Ovary (tissue), 10 donors: ENCODE measurements at places on chromosomes 7 and 10. TPM values are rescaled to one million over a fixed set of nuclear protein-coding genes. Genes with fewer than 3 reads are reported as not detected.

GRCh38 chr7:140577651-140578050 lies 63.0 kb downstream of the DENND2A start:
- no peak overlapping the region for H3K27ac ChIP-seq
- no peak for DNase-seq
- H3K4me1 ChIP-seq, result no peaks in the 10 kb centered on the region
- H3K36me3 ChIP-seq, result no peaks in the 10 kb centered on the region
- H3K4me3 ChIP-seq, result no peak overlapping the region
- no peaks in the 10 kb centered on the region for H3K27me3 ChIP-seq

DNA sequence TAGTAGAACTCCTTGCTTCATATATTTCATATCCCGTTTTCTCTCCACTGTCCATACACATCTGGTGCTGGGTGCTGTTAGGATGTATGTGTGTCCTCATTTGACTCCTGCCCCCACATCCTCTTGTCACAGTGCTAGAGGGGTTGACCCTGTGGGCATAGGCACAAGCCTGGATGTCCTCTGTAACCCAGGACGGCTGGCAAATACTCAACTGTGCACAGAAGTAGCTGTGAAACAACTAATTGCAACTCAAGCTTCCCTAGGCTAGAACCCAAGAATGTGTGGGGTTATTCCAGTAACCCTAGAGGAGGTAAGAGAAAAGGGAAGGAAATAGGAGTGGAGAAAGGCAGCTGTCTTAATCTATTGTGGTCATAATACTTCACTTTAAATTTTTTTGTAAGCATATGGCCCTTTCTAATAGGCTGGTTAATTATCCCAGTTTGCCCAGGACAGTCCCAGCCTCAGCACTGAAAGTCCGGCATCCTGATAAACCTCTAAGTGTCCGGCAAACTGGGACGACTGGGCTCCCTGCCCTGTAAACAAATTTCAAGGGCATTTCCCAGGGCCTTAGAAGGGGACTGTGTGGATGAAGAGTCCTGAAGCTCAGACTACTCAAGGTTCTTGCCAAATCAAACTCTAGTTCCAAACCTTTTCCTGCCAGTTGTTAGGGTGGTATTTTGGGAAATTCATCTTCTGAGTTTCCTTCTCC lies 283.2 kb upstream of the CELF2 start:
- H3K36me3 ChIP-seq, result no peaks in the 10 kb centered on the region
- DNase-seq, result no peak
- H3K4me1 ChIP-seq, result no peaks in the 10 kb centered on the region

DNA sequence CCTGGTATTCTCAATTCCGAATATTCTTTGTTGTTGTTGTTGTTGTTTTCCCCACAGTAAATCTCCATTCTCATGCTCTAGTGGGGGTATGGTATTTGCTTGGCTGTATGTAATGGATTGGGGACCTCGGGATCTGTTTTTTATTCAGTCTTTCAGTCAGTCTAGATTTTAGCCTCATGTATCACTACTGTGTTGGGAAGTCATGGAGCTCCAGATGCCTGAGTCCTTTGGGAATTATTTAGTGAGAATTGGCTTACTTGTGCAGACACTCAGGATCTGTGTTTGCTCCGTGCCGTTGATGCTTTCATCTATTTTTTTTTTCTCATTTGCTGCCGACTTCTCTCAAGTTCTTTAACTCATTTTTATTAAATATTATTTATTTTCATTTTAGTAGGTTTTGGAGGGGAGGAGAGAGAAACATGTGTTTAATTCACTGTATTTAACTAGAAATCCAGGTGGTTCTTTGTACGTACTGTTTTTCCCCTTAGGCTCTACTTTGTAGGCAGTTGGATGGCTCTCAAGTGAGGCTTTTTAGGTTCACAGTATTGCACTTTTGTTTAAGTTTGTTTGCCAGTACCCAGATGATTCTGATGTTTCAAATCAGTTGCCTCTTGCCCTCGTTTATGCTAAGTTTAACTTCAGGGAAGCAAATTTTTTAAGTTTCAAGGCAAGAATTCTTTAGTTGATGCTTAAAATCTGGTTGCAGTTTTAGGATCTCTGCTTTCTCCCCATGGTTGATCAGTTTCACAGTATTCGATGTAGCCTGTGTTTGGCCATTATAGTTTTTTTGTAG lies 36.9 kb downstream of the ZNRF2 start:
- no peaks in the 10 kb centered on the region for H3K27me3 ChIP-seq
- H3K4me3 ChIP-seq, result peak overlapping the region; percentile 12
- H3K27ac ChIP-seq, result peak overlapping the region; percentile 39

DNA sequence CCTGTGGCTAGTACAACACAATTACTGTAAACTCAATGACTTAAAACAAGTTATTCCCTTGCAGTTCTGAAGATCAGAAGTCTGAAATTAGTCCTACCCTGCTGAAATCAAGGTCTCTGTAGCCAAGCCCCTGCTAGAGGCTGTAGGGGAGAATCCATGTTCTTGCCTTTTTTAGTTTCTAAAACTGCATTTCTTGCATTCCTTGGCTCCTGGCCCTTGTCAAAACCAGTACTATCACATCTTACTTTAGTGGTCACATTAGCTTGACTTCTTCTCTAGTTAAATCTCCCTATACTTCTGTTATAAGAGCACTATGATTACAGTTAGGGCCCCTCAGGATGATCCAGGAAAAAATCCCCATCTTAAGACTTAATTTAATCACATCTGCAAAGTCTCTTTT lies 567.0 kb downstream of the GFRA1 start:
- no peaks in the 10 kb centered on the region for H3K27me3 ChIP-seq
- no peaks in the 10 kb centered on the region for H3K36me3 ChIP-seq
- no peak for DNase-seq

DNA sequence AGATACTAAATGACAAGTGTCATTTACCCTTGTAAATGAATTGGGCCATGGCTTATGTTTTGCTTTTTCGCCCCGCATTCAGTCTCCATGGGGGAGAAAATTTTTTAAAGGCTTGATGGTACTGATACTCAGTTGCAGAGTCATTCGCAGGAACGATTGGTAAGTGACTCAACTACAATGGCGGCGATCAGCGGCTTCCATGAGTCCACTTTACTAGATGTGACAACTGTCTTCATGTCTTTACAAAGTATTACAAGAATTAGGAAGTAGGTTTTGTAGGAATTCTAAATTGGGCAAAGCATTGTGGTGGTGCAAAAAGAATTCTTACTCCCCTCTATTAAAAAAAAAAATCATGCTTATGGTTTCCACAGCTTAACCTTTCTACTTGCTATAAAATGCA lies 108.8 kb upstream of the ZEB1 start:
- H3K36me3 ChIP-seq, result no peaks in the 10 kb centered on the region
- no peak overlapping the region for H3K4me3 ChIP-seq
- no peak overlapping the region for H3K27ac ChIP-seq
- no peak for DNase-seq
- H3K4me1 ChIP-seq, result no peaks in the 10 kb centered on the region

- H3K27me3 ChIP-seq, result no peaks in the 10 kb centered on the region
- peak overlapping the region; percentile 98 for H3K27ac ChIP-seq
- DNase-seq, result peak; percentile 67
- H3K36me3 ChIP-seq, result no peaks in the 10 kb centered on the region
- H3K4me3 ChIP-seq, result peak overlapping the region; percentile 93
Measured at GRCh38 chr10:75402486-75403143, 1.1 kb upstream of the ZNF503 start.

DNA sequence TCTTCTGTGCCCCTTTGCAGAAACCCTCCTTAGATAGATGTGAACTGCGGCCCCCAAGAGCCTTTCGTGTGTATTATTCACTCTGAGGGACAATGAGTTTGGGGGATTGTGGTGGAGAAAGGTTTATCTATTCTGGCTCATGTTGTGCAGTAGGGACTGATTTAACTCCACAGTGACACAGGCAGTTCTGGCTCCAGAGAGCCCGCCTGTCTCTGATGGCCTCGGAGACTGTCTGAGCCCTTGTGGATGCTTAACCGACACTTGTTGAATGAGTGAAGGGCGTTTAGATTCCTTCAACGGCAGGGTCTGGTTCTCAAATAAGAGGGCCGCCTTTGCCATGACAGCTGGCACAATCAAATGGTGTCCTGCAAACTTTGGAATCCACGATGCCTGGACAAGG lies 5.8 kb downstream of the NPTX2 start:
- no peak for DNase-seq
- no peaks in the 10 kb centered on the region for H3K4me1 ChIP-seq
- no peaks in the 10 kb centered on the region for H3K36me3 ChIP-seq
- no peaks in the 10 kb centered on the region for H3K27me3 ChIP-seq
- no peak overlapping the region for H3K4me3 ChIP-seq

DNA sequence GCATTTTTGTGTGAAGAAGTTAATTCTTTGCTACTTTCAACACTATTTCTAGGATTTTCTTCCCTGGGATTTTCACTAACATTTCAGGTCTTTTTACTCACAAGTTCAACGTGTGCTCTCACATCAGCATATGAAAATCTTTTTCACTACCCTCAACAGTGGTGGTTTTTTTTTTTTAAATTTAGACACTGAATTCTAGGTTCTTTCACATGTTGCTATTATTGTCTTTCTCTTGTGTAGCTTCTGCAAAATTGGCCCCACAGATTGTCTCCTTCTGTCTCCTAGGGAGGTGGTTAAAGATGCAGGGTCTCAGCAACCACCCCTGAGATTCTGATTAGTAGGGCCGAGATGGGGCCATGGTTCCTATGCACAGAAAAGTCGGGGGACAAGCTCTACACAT lies 165.0 kb upstream of the GPR26 start:
- H3K36me3 ChIP-seq, result no peaks in the 10 kb centered on the region
- H3K4me1 ChIP-seq, result no peaks in the 10 kb centered on the region
- no peak for DNase-seq

Gene ZNF503
- 33.4 TPM for total RNA-seq

Gene FASTK
- total RNA-seq, result 70.7 TPM

Gene COL26A1
- total RNA-seq, result 2.3 TPM

Gene PLA2G12B
- total RNA-seq, result not detected

Gene ERVW-1
- total RNA-seq, result not detected
